ENCODE measurements at places on chromosomes 7 and 10. TPM values are rescaled to one million over a fixed set of nuclear protein-coding genes. Genes with fewer than 3 reads are reported as not detected.

The MYOZ1 gene
- not detected for total RNA-seq

The ENTPD1 gene
- total RNA-seq, result 1.2 TPM

The TMEM196 gene
- total RNA-seq, result not detected

The PCDH15 gene
- not detected for total RNA-seq

Measured in smooth muscle cell of the coronary artery (primary cell).